NCI-H1105 (cell line): ENCODE measurements at places on chromosomes 3 and 15.
A peak's percentile ranks its signal among the peaks of the same experiment; 100 is the strongest.

DNA sequence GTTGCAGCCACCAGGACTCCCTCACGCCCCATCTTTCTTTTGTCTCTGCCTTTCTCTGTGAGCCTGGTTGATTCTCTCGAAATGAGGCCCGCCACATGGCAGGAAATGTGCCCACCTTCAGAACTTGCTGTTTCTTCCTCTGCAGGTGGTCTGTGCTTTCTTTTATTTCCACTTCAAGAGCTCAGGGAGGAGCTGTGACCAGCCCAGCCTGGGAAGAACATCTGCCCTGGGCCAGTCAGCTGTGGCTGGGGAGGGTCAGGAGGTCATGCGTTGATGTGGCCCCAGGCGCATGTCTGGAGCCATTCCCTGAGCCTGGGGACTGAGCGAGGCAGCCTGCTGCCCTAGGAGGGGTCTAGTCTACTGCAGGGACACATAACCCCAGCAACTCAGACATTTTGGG, 8.0 kb downstream of the FBLN2 start:
- DNase-seq: no peak

DNA sequence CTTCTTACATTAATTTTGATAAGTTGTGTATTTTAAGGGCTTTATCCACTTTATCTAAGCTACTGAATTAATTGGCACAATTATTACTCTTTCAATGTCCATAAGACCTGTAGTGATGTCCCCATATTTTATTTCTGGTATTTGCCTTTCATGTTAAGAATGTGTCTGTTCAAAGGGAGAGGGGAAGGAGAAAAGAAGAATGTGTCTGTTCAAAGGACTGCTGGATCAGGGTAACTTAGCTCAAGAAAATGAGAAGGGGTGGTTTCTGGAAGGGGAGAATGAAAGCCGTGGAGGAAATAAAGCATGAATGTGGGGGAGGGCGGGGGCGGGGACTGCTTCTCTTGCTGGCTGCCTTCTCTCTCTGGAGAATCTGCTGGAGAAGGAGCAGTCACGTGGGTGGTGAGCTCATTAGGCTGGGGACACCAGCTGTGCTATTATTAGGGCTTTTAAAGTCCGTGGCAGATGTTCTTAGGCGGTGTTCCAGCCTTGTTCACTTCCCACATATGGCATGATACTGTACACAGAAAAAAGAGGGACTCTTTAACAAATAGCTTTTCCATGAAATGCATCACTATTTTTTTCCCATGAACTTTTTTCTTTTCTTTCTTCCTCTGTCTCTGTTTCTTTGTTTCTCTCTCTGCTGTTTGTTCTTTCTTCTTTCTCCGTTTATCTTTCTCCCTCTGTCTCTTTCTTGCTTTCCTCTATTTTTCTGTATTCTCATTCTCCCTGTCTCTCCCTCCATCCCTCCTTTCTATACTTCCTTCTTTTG, 63.7 kb upstream of the ULK4 start:
- peak; percentile 79 for DNase-seq

DNA sequence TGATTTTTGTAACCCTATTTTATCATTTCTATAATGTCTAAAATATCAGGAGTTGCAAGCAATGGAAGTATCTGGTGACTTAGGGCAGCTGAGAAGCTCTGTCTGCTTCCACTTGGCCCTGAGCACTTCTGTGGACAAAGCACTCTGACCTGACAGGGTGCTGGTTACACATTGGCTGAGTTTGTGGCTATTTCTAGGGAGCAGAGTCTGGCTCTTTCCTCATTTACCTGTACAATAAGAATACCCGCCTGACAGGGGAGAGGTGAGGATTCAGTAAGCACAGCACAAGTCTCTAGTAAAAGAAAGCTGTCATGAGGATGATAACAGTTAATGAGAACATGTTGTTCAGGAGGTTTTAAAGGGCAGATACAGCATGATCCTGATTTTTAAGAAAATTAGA, 33.3 kb upstream of the SPESP1 start:
- DNase-seq: no peak

DNA sequence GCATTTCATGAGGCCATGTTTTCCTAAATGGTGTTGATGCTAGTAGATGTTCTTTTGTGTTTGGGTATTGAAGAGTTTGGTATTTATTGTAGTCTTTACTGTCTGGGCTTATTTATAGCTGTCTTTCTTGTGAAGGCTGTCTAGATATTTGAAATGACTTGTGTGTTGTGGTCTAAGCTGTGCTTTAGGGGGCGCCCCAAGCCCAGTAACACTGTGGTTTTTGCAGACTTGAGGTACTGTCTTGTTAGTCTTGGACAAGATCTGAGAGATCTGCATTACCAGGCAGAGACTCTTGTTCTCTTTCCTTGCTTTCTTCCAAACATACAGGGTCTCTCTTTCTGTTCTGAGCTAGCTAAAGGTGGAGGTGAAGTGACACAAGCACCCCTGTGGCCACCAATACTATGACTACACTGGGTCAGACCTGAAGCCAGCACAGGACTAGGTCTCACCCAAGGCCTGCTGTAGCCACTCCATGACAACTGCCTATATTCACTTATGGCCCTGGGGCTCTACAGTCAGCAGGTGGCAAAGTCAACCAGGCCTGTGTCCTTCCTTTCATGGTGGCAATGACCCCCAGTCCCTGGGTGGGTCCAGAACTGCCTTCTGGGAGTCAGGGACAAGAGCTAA, 152.1 kb upstream of the TBC1D5 start:
- no peak for DNase-seq

- no peak for DNase-seq
These were observed 139.4 kb downstream of the BBX start for GRCh38 chr3:107662124-107662507.

DNA sequence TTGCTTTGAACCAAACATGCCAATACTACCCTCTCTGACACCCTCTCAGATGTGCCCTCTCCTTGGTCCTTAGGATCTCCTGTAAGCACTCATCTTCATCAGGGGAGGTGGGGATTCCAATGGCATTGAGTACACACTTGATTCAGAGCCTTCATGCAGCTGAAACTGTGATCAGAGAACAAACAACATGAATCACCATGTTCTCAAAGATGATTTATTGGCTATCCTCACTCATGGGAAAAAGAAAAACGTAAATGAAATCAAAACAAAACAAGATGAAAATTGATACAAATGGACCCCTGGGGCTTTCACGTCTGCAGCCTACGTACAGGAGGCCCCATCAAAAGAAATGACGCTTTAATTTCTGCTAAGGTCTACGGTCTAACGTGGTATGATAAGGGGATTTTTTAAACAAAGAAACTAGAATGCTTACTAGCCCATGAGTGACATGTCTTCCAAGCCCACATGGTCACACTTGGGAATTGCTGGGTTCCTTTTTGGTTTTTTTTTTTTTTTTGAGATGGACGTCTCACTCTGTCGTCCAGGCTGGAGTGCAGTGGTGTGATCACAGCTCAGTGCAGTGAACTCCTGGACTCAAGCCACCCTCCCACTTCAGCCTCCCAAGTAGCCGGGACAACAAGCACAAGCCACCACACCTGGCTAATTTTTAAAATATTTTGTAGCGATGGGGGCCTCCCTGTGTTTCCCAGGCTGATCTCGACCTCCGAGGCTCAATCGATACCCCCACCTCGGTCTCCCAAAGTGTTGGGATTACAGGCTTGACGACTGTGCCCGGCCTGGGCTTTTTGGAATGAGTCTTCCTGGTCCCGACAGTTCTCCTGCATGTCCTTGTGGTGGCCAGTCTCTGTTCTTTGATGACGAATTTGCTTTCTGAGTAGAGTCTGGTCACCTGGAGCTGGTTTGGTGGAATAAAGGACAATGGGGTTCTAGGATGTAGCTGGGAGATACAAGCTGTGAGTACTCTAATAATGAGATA, 202.6 kb downstream of the XXYLT1 start:
- DNase-seq: no peak
